Stimulated activated CD4-positive, alpha-beta T cell treated with anti-CD3 and anti-CD28 coated beads, Interleukin-15, amount 100 ng/mL, for 1 hour (primary cell): ENCODE measurements at places on chromosomes 13 and 19.

DNA sequence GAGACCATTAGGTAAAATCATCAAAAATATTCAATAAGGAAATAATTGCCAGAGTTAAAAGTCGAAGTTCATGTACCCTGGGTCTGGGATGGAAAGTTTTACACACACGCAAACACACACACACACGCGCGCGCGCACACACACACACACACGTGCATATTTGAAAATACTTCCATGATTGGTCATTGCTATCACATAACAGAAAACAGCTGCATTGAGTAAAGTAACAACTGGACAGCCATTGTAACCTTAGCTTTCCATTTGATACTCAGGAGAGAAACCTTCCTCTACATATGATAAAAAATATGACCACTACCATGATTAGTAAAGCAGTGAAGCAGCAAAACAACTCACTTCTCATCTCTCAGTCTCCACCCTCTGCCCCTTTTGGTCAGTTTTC is 490.0 kb upstream of the SGCG start:
- DNase-seq: no peak

- no peak for DNase-seq
These were observed 8.1 kb downstream of the CHST8 start for GRCh38 chr19:33629826-33630375.

- no peak for DNase-seq
These were observed 23.7 kb upstream of the GPR18 start for GRCh38 chr13:99281811-99282263.

- DNase-seq: no peak
These were observed 17.9 kb downstream of the ALG5 start for GRCh38 chr13:36981156-36981743.

DNA sequence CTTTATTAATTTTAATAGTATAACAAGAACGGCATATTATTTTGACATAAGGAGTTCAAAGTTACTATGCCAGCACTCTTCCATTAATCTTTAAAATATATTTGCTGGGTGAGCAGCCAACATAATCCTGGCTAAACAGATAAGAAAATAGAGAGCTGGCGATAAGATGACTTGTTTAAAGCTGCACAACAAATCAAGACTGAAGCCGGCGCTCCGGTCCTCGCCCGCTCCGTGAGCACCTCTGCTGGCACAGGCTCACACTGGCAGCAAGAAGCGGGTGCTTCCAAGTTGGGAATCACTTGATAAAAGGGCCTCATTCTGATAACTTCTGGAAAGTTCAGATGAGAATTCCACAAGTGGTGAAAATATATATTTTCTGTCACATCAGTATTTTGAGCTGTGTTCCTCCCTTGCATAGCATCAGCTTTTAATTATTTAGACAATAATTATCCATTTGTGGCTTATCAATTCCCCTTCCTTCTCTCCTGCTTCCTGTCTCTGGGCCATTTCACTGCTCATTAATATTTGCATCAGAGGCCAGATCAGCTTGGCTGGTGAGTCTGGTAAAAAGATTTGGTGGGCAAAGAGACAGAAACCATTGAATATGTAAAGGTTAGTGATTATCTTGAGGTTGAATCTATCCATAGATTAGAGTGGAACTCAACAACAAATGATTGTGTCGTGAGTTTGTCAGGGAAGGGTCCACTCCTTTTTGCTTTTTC is 205.3 kb downstream of the MZT1 start:
- no peak for DNase-seq

- DNase-seq: no peak
These were observed 185.1 kb downstream of the PRR20E start for GRCh38 chr13:57352114-57352513.

- no peak for DNase-seq
These were observed 39.8 kb downstream of the GPR180 start for GRCh38 chr13:94641409-94641941.

DNA sequence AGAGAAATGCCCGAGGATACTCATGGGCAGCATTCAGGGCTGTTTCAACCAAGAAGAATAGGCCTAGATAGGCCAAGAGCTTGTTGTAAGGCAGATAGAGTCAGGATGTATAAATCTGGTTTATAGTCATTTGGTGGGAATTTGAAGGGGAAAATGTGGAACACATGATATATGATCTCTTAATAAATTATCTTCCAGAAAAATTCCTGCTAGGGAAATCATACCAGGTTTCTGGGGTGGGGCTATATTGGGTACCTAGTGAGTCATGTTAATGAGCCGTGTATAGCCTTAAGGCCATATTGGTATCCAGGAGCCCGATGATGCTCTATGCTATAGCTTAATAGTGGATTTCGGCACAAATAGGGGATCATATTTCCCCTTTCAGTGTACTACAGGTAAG is 51.5 kb upstream of the HTR2A start:
- DNase-seq: no peak

- no peak for DNase-seq
These were observed 11.8 kb downstream of the TGFB1 start for GRCh38 chr19:41341669-41342490.

GRCh38 chr13:20311596-20311995 is 79.5 kb upstream of the GJB6 start:
- DNase-seq: no peak

DNA sequence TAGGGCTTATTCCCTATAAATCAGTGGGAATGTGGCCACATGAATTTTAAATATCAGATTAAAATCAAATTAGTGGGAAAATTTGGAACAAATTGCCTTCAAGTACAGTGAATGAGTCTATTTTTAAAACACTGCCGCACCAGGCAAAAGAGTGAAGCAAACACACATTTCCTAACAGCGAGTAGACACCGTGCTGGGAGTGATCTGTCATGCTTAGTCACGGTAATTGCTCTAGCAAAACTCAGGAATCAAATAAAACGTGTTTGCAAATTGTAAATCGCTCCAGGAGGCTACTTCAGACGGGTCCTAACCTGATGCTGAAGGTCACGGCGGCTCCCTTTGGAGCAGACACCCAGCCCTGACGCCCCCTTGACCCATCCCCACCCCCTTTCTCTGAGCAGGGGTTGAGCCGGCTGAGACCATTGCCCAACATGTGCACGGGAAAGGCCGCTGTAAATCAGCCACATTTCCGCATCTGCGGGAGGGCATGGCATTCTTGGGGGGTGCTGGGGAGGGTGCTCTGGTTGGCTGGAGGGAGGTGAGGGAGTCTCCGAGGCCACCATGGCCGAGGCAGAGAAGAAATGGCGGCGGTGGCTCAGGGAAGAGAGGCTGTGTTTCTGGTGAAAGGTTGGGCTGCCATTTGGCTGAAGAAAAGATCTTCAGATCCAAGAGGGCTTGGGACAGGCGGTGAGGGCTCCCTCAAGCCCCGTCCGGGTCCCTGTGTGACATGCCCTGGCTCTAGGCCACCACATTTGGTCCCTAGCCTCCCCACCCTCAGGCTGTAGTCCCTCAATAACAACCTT is 8.9 kb downstream of the CEBPA start:
- no peak for DNase-seq

DNA sequence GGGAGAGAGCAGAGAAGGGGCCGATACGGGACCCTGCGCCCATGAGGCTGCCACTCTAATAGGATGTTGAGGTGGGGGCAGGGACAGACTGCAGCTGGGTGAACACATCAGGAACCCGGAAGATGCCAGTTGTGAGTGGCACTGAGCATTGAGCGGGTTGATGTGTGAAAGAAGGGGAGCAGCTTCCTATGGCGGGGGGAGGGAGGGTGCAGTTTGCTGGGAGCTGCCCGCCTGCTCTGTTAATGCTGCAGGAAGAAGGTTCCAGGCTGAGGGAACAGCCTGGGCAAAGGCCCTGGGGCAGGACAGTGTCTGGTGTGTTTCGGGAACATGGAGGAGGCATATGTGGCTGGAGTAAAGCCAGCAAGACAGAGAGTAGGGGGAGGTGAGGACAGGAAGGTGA is 29.8 kb downstream of the DNM2 start:
- no peak for DNase-seq

DNA sequence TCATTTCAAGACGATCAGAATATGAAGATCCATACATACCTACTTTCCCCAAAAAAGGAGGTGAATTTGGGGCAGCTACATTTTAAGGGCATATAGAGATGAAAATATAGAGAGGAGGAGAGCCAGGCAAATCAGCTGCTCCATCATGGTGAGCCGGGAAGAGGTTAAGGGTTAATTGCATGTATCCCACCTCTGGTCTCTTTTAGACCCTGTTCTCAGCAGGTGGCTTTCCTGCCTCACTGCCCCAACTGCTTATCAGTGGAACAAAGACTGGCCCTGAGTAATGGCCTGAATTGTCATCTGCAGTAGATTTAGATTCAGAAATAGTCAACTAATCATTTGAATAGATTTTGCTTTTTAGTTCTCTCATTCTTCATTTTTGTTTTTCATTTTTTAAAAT is 206.6 kb downstream of the SPRY2 start:
- no peak for DNase-seq

DNA sequence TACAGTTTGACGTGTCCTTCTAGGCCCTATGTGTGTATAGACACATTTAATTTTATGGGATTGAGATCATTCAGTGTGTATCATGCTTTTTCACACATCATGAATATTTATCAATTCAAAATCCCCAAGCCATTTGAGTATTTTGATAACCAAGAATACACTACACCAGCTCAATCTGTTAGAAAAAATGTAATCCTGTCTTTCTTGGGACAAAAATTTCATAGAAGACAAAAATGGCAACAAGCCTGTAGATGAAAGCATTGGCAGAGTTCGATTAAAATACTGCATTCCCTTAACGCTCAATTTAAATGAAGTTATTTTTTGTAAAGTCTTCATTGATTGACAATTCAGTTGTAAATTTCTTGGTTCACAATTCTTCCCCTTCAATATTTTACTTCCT is 41.9 kb downstream of the WDR87 start:
- no peak for DNase-seq

GRCh38 chr13:96821381-96821780 is 172.9 kb downstream of the OXGR1 start:
- DNase-seq: no peak

DNA sequence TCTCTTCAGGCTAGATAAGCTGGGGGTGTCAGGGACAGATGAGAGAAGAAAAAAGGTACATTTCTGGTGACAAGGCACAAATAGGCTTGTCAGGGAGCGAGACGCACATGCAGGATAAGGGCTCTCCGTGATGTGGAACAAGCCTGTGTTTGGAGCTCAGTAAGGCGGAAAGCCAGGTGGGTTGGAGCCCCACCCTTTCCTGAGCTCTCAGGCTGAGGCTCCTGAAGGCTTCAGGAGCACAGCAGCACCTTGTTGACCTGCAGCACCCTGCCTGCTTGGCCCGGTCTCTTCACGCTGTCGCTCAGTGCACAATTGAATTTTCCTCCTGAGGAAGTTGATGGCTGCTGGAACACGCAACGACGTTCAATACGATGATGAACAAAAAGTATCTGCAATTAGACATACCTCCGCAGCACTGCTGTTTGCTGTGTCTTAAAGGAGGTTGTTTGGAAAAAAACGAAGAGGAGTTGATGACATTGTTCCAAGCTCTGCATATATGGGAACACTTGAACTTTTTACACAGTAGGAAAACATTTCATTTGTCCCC is 29.3 kb downstream of the SERP2 start:
- DNase-seq: no peak

- no peak for DNase-seq
These were observed 280.6 kb downstream of the DCLK1 start for GRCh38 chr13:35850569-35850968.

- no peak for DNase-seq
These were observed 159.0 kb downstream of the PAN3 start for GRCh38 chr13:28297341-28297740.

GRCh38 chr13:94227255-94227879 is 252.1 kb downstream of the DCT start:
- DNase-seq: no peak

GRCh38 chr13:46905249-46905648 is 8.4 kb upstream of the HTR2A start:
- no peak for DNase-seq

GRCh38 chr19:18156841-18157464 is 4.0 kb downstream of the PIK3R2 start:
- DNase-seq: no peak

GRCh38 chr13:66462187-66462586 is 767.9 kb downstream of the PCDH9 start:
- DNase-seq: no peak

GRCh38 chr19:50266896-50267295 is 62.3 kb downstream of the KCNC3 start:
- DNase-seq: no peak

DNA sequence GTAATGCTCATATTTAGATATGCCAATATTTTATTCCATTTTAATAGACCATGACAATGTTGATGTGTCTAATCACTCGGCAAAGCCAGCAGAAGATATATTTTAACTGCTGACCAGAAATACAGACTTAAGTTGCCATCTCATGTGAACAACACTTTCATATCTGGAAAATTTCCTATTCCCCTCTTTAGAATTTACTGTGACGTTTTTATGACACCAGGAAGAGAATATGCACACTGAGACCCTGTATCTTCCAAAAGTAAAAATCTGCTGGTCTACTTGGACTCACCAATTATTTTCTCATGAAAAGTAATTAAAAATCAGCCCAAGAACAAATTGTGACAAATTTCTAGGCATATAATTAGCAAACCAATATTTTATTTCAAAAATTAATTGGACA is 2.1 kb downstream of the PROSER1 start:
- DNase-seq: no peak

GRCh38 chr19:694481-695351 is 536 bp downstream of the PRSS57 start:
- no peak for DNase-seq

- no peak for DNase-seq
These were observed 386.0 kb upstream of the ATXN8OS start for GRCh38 chr13:69721631-69722030.

DNA sequence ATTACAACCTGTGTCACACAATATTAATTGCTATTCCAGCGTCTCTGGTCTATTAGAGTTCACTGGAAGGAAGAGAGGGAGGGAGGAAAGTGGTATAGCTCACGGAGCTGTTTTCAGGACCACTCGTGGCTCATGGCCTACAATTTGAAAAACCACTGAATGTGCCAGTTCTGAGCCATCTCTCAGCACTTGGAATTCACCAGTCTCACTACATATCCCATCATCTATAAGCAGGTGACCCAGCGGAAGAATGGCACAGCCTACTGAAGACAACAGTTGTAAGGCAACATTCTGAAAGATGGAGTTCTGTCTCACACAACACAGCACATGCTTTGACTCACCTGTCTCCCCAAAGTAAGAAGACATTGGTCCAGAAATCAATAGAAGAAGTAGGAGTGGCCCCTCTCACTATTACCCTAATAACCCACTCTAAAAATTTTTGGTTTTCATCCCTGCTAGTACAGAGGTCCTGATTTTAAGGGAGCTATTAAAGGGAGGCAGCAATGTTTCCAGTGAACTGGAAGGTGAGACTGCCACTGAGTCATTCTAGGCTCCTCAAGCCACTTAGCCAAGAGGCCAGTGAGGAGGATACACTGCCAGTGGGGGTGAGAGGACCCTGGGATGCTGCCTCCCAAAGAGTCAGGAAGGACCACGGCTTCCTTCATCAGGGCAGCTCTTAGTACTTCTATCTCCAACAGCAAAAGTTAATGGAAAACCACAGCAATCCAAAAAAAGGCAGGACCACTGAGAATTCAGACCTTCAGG is 50.0 kb upstream of the DOCK9 start:
- DNase-seq: no peak

GRCh38 chr13:85413664-85414063 is 385.6 kb downstream of the SLITRK6 start:
- DNase-seq: no peak
